NCI-H1048 (cell line): ENCODE measurements at places on chromosomes 5 and 9.

DNA sequence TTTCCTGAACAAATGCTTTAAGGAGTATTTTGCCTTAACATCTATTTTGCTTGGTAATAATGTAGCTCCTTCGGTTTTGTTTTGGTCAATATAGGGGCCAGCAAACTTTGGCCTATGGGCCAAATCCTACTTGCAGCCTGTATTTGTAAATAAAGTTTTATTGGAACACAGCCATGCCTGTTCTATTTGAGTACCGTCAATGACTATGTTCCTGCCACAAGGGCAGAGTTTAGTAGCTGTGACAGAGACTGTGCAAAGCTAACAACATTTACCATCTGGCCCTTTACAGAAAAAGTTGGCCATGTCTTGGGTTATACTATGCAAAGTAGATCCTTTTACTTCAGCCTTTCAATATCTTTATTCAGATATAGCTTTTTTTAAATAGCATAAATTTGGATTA lies 113.4 kb downstream of the NR3C1 start:
- no peak for DNase-seq

GRCh38 chr5:54462281-54462680 lies 6.8 kb downstream of the HSPB3 start:
- DNase-seq, result no peak

DNA sequence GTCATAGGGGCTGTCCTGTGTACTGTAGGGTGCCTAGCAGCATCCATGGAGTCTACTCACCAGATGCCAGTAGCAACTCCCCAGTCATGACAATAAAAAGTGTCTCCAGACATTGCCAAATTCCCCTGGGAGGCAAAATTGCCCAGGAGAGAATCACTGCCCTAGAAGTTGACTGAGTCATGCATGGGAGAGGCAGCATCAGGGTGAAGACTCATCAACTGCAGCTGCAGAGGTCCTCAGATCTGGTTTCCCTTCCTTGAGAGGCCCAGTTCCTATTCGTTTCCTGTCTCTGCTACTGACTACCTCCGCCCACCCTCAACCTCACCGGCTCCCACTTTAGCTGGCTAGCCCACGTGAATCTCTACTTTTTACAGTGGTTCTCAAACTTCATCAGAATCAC lies 88.6 kb upstream of the AGXT2 start:
- DNase-seq, result no peak

GRCh38 chr5:95899829-95900228 lies 61.8 kb downstream of the ELL2 start:
- DNase-seq, result no peak

DNA sequence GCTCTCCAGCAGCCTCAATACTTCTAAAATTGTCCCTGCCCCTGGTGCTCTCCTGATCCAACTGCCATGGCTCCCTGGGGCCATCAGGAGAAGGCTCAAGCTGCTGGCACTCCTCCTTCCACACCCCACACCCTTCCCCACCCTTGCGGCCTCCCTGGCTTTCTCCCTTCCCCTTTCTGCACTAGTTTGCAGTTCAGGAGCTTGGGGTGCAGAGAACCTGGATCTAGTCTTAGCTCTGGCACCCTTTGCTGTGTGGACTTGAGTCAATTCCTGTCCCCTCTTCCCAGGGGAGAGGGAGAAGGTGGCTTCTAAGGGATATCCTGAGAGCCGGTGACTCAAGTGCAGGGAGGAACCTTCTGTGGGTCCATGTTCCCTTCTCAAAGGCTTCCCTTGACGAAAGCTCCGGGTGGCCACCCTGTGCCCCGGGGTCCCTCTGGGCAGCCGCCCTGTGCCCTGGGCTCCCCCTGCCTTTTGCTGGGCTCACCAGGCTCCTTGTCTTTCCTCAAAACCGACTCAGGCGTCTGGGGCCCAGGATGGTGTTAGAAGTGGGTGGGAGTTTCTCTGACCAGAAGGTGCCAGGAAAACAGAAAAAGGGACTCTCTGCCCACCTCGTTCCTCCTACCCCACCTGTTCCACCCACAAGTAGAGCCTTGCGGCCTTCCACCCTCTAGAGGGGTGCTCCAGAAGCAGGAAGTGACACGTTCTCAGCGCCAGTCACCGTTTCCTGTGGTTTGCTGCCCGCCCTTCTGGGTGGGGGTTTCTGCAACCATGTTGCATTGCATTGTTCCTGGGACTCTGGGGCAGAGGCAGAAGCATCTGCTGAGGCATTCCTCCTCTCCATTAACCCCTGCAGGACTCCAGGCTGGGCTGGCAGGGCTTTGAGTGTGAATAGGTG lies 15.0 kb downstream of the GLIPR2 start:
- DNase-seq, result no peak

DNA sequence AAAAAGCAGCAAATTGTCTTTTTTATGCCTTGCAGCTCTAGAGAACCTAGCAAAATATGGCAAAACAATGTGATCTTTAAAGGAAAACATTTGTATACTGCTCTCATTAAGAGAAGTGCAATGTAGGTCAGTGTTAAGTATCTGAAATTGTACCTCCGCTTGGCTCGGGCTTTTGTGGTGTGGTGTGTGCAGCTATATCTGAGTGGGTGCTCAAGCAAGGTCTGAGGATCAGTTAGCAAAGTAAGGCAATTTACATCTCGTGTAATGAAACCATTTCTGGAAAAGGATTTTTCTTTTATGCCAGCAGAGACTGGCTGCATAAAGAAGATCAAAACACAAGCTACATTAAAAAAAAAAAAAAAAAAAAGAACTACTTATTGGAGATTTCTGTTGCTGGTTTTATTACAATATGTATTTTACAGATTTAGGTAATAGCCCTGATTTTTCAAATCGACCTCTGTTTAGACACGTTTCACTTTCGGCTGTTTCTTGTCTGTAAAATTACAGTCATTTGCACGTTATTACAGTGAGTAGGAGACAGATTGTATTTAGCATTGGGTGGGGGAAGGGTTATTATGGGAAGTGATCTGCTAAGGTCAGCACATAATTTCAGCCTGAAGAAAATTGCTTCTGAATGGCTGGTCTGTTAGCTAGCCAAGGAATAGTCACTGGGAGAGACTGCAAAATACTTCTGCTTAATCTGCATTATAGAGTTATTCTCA lies 7.9 kb upstream of the ZNF608 start:
- DNase-seq, result no peak

GRCh38 chr5:176846335-176847140 lies 36.2 kb downstream of the UNC5A start:
- DNase-seq, result no peak

GRCh38 chr5:98999631-99000030 lies 70.8 kb upstream of the CHD1 start:
- DNase-seq, result no peak

DNA sequence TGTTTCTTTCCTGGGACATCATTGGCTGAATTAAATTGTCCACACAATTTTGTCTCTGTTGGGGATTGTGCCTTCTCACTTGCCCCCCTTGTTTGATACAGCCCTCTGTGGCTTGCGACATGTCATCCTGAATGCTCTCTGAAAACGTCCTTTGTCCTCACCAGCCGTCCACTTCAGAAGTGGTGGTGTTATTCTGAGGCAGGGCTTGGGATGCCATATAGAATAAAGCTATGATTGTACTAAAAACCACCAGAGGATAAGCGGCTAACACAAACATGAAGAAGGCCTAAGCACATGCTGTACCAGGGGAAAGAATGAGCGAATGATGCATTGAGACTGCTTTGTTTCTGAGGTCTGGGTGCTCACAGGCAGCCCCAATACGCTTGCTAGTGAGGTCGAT lies 3.5 kb upstream of the SNX30 start:
- no peak for DNase-seq

- no peak for DNase-seq
Measured at GRCh38 chr5:179330186-179330900, 14.9 kb downstream of the ADAMTS2 start.

DNA sequence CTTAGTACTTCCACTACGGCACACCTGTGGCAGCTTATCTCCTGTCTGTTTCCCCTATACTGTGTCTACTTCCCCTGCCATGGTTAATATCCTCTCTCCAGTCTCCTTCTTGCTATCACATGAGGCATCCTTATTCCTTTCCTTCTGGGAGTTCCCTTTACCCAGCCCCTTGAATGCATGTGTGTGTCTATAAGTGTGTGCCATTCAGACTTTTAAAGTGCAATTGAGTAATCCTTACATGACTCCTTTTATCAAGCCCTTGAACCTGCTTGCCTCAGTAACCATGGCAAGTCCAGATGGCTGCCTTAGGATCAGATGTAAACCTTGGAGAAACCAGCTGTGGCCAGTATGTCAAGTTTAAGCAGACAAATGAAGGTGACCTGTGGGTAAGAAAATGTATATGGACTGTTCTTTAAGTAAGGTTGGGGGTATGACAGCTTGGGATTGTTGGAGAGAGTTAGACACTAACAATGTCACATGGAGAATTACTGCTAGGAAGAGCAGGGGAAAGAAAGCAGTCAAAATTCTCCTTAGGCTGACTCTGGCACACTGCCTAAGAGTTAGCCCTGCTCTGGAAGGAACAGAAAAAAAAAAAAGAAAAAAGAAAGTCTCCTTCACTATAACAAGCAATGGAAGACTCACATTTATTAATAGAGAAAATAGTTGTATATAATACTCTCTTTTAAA lies 142.1 kb downstream of the HINT1 start:
- no peak for DNase-seq

GRCh38 chr9:112059966-112060320 lies 115.2 kb downstream of the SUSD1 start:
- DNase-seq, result no peak

DNA sequence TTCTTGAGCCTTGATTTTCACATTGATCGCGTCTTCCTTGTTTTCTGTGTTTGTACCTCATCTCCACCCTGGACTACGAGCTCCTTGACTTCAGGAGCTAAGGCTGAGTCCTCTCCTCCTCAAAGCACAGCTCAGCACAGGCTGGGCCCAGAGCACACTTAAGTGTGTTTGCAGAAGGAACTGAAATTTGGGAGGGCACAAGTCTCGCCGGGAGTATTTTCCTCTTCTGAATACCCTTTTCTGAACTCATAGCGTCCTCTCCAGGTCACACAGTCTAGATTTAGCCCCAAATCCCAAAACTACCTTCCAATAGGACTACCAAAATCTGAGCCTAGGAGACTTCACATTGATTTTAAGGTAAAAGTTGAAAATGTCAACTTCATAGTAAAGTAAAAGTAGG lies 41.6 kb downstream of the TSTD2 start:
- no peak for DNase-seq

DNA sequence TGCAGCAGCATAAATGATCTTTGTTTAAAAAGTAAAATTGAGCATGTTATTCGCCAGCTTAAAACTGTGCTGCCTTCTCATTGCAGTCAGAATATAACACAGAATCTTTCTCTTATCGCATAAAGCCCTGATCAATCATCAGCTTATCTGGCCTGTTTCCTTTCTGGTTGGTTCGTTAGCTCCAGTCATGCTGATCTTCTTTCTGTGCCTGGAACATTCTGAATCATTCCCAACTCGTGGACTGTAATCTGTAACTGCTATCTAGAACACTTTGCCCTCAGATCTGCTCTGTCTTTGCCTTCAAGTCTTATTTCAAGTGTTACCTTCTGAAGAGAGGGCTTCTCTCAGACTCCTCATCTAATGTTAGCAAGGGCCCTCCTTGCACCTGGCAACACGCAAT lies 11.9 kb upstream of the FER start:
- no peak for DNase-seq

- DNase-seq, result no peak
Measured at GRCh38 chr9:34121996-34122395, 4.5 kb downstream of the DCAF12 start.

- DNase-seq, result no peak
Measured at GRCh38 chr5:139915834-139916233, 120.2 kb downstream of the PSD2 start.

- no peak for DNase-seq
Measured at GRCh38 chr9:117644932-117645636, 59.1 kb upstream of the TLR4 start.

GRCh38 chr5:139453683-139454567 lies 8.6 kb downstream of the ECSCR start:
- no peak for DNase-seq

GRCh38 chr5:56816546-56817081 lies 1.3 kb downstream of the MAP3K1 start:
- no peak for DNase-seq

DNA sequence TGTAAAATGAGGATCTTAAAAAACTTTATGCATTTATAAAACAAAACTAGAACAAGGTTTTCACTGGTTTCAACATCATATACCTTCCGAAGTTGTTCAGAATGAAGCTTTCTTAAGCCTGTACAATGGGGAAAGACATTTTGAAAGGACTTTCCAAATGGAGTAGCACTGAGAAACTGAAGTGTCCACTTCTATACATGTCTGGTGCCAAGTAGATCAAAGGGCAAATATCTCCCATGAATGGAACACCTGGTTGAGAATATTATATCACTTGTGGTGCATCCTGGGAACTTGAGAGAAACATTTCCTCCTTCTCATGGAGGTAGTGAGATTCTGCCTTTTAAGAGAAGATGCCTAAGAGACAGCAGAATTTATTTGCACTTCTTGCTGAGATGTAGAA lies 182.1 kb upstream of the ACTBL2 start:
- no peak for DNase-seq

GRCh38 chr9:98765256-98765655 lies 31.1 kb downstream of the ANKS6 start:
- DNase-seq, result no peak

GRCh38 chr5:147439254-147439653 lies 70.6 kb downstream of the DPYSL3 start:
- DNase-seq, result no peak

DNA sequence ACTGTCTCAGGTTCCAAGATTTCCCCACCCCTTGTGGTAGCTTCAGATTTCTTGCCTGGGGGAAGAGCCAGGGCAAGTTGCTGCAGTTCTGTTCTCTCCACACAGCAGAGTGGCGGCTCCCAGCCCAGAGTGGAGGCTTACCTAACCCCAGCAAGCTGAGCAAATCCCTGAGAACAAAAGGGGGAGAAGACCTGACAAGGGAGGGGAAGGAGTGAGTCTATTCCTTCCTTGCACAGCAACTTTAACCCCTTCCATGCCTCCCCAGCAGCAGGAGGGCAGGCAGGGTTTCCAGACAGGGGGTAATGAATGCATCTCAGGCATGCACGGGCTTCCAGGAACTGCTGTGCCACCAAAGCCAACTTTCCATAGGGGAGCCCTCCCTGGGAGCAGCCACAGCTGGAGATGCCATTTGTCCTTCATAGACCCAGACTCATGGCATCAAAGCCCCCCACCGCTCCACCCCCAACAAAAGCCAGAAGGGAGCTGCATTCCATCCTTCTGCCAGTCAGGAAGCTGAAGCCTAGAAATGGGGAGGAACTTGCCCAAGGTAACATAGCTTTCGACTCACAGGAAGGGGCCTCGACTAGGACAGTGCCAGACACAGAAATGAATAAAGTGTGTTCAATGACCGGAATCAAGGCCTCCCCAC lies 28.8 kb upstream of the FAT2 start:
- DNase-seq, result no peak
